HFFc6 (cell line): ENCODE measurements at places on chromosomes 5 and 9. TPM values are rescaled to one million over a fixed set of nuclear protein-coding genes. Genes with fewer than 3 reads are reported as not detected.

The SYK gene
- total RNA-seq, result not detected in 3 replicates

The OGN gene
- not detected in 3 replicates for total RNA-seq

The NTNG2 gene
- 0.41 to 0.49 TPM (median 0.42 TPM) in 3 replicates for total RNA-seq

The FAT2 gene
- not detected in 3 replicates for total RNA-seq
